Activated naive CD4-positive, alpha-beta T cell treated with anti-CD3 and anti-CD28 coated beads, Interleukin-2, amount 10 ng/mL, durations not matched to agents 7 days and 5 days (primary cell): ENCODE measurements at places on chromosomes 11 and 22.

DNA sequence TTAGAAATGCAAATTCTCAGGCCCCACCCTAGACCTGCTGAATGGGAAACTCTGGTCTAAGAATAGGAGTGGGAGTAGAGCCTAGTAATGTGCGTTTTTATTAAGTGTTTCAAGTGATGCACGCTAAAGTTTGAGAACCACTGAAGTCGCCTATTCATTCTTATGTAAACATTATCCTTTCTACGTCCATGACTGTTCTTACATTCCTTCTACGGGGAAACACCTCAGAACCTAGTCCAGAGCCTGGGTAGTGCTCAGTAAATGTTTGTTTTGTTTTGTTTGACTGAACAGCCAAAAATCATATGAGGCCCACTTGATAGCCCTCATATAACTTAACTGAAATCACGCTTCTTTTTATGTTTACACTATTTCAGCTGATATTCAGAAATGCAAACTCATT is 29.8 kb downstream of the VSIG10L2 start:
- no peak for DNase-seq
- no peak overlapping the region for H3K4me3 ChIP-seq
- no peaks in the 10 kb centered on the region for H3K36me3 ChIP-seq
- H3K27ac ChIP-seq, result no peak overlapping the region

DNA sequence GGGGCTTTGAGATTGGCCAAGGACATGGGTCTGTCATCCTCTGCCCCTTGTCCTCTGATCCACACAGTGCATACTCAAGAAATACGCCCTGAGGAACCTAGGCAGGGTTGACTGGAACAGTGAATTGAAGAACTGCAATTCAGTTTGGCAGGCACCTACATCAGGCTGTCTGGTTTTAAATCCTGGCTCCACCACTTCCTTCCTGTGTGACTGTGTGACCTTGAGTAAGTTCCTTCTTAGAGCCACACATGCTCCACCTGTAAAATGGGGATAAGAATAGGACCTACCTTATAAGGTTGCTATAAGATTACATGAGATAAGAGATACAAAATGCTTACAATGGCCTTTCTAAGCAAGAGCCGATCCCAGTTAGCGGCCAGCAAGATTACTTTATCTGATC is 15.8 kb upstream of the TCF20 start:
- H3K27me3 ChIP-seq, result peaks cover 38% of the 10 kb centered on the region
- H3K27ac ChIP-seq, result peak overlapping the region; percentile 6
- peaks cover 38% of the 10 kb centered on the region for H3K4me1 ChIP-seq

GRCh38 chr22:28761449-28761755 is 11.1 kb upstream of the CCDC117 start:
- DNase-seq, result no peak
- peaks cover 27% of the 10 kb centered on the region for H3K27me3 ChIP-seq
- peaks cover 4% of the 10 kb centered on the region for H3K36me3 ChIP-seq

DNA sequence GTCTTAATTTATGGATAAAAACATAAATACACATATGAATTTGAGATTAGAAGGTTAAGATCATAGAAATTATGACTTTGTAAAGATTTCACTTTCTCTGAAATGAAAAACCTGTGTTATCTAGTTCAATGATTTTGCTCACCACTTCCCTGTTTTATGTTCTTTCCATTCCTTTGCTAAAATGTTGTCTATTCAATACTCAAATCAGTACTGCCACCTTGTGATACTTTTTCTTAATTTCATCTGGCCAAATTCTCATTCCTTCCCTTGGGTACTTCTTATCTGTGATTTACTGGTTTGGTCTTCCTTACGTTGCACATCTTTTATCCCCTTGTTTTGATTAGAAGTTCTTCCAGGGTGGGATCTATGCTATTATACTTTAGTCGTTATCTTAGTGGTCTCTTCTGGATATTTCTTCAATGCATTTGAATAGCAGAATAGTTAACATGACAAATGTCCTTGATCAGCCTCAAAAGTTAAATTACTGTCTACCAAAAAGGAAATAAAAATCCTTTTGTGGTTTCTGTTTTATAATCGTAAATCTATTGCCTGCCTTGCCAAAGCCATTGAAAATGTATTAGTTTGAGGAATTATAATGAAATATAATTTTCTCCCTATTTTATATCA is 197.0 kb downstream of the PGR start:
- H3K36me3 ChIP-seq, result no peaks in the 10 kb centered on the region
- H3K27me3 ChIP-seq, result no peaks in the 10 kb centered on the region
- DNase-seq, result no peak
- no peak overlapping the region for H3K27ac ChIP-seq

- H3K4me3 ChIP-seq, result no peak overlapping the region
- H3K36me3 ChIP-seq, result peaks cover 42% of the 10 kb centered on the region
- H3K4me1 ChIP-seq, result peaks cover 39% of the 10 kb centered on the region
- no peak for DNase-seq
- H3K27me3 ChIP-seq, result no peaks in the 10 kb centered on the region
- H3K27ac ChIP-seq, result no peak overlapping the region
Measured at GRCh38 chr22:45159652-45160462, 3.9 kb upstream of the NUP50 start.

DNA sequence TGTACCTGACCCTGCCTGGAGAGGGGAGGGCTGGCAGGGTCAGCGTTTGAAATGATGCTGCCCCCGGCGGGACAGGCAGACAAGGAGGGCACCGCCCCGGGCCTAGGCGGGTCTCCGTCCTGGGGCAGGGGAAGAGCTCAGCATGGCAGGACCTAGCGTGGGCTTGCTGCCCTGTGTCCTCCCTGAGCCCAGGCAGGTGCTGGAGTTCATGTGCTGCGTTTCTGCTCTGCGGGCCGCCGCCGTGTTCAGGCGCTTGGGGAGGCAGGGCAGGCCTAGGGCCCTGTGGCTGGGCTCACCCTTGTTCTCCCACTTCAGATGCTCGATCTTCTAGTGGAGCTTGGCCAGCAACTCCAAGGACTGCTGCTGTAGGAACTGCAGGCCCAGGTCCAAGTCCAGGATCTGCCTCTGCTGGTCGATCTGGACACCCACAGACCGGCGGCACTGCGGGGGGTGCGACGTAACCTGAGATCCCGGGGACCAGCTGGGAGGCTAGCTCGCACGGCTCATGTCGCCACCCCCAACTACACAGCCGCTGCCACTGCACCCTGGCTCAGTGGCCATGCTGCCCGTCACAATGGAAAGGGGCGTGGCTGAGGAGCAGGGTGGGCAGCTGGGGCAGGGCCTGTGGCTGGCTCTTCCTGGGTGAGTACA is 84.4 kb downstream of the MED15 start:
- DNase-seq, result no peak
- H3K36me3 ChIP-seq, result peaks cover 4% of the 10 kb centered on the region
- peaks cover 30% of the 10 kb centered on the region for H3K27me3 ChIP-seq
- no peaks in the 10 kb centered on the region for H3K4me1 ChIP-seq
- H3K4me3 ChIP-seq, result no peak overlapping the region
- H3K27ac ChIP-seq, result no peak overlapping the region

- peaks cover 22% of the 10 kb centered on the region for H3K4me1 ChIP-seq
- no peak for DNase-seq
- no peak overlapping the region for H3K4me3 ChIP-seq
- peaks cover 3% of the 10 kb centered on the region for H3K36me3 ChIP-seq
- no peaks in the 10 kb centered on the region for H3K27me3 ChIP-seq
- H3K27ac ChIP-seq, result no peak overlapping the region
Measured at GRCh38 chr11:2816523-2816922, 69.1 kb downstream of the CDKN1C start.

GRCh38 chr22:42431401-42432019 is 693 bp downstream of the NFAM1 start:
- no peak overlapping the region for H3K4me3 ChIP-seq
- DNase-seq, result no peak
- peaks cover 3% of the 10 kb centered on the region for H3K4me1 ChIP-seq
- peaks cover 80% of the 10 kb centered on the region for H3K27me3 ChIP-seq
- H3K36me3 ChIP-seq, result no peaks in the 10 kb centered on the region

GRCh38 chr11:64851831-64852351 is 7.4 kb upstream of the CDC42BPG start:
- peaks cover 47% of the 10 kb centered on the region for H3K36me3 ChIP-seq
- no peak overlapping the region for H3K4me3 ChIP-seq
- H3K27me3 ChIP-seq, result no peaks in the 10 kb centered on the region
- H3K27ac ChIP-seq, result peak overlapping the region; percentile 88
- no peak for DNase-seq
- peaks cover 97% of the 10 kb centered on the region for H3K4me1 ChIP-seq

DNA sequence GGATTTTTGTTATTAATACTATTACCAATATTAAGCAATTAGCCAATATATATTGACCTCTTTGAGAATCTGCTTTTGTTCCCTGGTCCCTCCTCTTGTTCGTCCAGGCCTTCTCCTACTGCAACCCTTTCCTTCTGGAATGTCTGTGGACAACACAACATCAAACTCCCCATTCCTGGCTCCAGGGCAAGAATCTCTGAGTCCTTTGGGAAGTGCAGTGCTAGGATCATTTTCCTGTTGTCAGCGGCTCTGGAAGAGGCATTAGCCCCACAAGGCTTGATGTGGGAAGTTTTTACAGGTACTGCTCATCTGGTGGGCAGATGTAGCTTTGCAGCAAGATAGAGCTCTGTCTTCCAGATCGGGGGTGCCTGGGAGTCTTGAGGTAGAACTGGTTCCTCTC is 74.3 kb downstream of the RPUSD4 start:
- no peak overlapping the region for H3K27ac ChIP-seq
- no peaks in the 10 kb centered on the region for H3K36me3 ChIP-seq
- DNase-seq, result no peak
- no peak overlapping the region for H3K4me3 ChIP-seq
- peaks cover 48% of the 10 kb centered on the region for H3K27me3 ChIP-seq

DNA sequence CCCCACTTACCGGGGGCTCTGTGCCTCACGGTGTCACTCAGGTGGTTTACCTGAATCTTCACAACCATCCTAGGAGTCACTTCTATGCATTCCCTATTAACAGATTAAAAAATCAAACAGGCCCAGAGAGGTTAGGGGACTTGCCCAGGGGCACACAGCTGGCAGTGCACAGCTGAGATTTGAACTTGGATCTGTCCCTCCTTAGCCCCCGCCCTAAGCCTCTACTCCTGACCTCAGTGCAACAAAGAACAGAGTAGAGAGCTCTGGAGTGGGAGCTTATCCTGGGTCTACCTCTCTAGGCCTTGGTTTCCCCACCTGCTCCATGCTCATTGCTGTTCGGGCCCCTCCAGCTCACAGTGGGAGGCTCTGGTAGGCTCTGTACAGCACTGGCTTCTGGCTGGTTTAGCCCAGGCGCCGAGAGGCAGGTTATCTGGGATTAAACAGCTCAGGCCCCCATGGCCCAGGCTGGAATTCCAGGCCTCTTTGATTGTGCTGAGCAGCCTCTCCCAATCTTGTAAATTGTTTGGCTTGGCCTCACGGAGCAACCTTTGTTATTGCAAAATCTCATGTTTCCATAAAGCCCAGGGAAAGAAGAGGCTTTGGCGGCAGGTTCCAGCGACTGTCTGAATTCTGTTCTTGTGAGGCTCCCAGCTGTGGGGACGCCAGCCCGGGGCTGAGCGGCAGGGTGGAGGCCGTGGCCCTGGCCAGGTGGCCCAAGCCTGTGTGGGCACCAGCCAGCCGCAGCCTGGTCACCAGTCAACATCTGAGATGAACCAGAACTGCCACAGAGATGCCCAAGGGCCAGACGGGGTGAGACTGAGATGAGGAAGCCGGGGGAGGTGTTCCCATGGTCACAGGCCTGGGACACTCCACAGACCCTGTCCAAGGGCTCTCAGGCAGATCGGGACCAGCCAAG is 28.9 kb upstream of the SHISAL1 start:
- no peak for DNase-seq
- peaks cover 30% of the 10 kb centered on the region for H3K27me3 ChIP-seq
- no peaks in the 10 kb centered on the region for H3K36me3 ChIP-seq

GRCh38 chr11:44988111-44988510 is 37.4 kb upstream of the TP53I11 start:
- H3K4me3 ChIP-seq, result no peak overlapping the region
- DNase-seq, result no peak
- H3K36me3 ChIP-seq, result no peaks in the 10 kb centered on the region
- no peaks in the 10 kb centered on the region for H3K4me1 ChIP-seq

DNA sequence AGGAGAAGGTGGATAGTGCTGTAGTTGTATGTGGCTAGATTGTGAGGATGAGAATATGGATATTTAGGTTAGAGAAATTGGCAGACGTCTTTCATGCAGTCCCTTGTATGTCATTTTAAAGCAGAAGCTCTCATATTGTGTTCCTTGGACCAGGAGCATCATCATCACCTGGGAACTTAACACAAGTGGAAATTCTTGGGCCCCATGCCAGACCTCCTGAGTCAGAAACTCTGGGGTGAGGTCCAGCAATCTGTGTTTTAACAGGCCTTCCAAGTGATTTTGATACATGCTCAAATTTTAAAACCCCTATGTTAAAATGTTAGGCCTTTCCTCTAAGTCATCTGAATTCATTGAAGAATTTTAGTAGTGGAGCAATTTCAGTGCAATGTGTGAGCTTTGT is 34.8 kb downstream of the JHY start:
- H3K27me3 ChIP-seq, result no peaks in the 10 kb centered on the region
- H3K27ac ChIP-seq, result no peak overlapping the region
- DNase-seq, result no peak
- no peaks in the 10 kb centered on the region for H3K36me3 ChIP-seq
- no peak overlapping the region for H3K4me3 ChIP-seq

DNA sequence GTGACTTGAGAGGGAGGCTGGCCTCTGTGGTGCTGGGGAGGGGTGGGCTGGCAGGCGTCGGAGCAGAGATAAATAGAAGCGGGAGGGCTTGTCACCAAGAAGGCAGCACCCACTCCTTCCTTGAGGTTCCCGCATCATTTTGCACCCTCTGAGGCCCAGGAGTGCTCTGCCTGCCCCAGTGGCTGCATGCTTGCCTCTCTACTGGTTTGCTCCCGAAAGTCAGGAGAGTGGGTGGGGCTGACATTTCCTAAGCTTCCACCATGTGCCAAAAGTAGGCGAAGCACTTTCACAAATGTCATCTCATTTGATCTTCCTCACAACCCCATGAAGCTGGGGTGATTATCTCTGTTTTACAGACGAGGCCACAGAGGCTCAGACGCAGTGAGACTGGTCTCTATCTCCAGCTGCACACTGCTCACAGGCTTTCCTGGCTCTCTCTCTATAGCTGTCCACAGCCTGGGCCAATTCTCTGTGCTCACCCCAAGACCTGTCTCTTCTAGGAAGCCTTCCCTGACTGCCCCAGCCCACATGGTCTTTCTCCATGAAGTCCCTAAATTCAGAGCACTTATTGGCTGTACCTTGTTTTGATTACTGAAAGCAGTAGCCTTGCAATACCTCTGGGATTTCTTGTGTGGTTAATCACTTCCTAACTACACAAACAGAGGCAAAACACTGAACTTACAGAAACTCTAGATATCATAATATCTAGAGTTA is 2.6 kb upstream of the UCP3 start:
- H3K4me3 ChIP-seq, result no peak overlapping the region
- H3K4me1 ChIP-seq, result peaks cover 72% of the 10 kb centered on the region
- H3K27ac ChIP-seq, result peak overlapping the region; percentile 69
- peaks cover 30% of the 10 kb centered on the region for H3K36me3 ChIP-seq

GRCh38 chr11:95599959-95600586 is 189.5 kb downstream of the FAM76B start:
- H3K4me3 ChIP-seq, result no peak overlapping the region
- peak; percentile 21 for DNase-seq
- H3K4me1 ChIP-seq, result peaks cover 17% of the 10 kb centered on the region
- no peaks in the 10 kb centered on the region for H3K27me3 ChIP-seq
- H3K27ac ChIP-seq, result no peak overlapping the region
